ENCODE measurements at places on chromosomes 1 and 21. TPM values are rescaled to one million over a fixed set of nuclear protein-coding genes. Genes with fewer than 3 reads are reported as not detected.
A peak's percentile ranks its signal among the peaks of the same experiment; 100 is the strongest.

- no peaks in the 10 kb centered on the region for H3K36me3 ChIP-seq
- H3K27me3 ChIP-seq: no peaks in the 10 kb centered on the region
- no peak for DNase-seq
- no peaks in the 10 kb centered on the region for H3K4me1 ChIP-seq
- no peak overlapping the region for H3K27ac ChIP-seq
Observed at GRCh38 chr21:44758141-44758561, 43.5 kb downstream of the UBE2G2 start.

- no peak overlapping the region for H3K27ac ChIP-seq
- H3K4me3 ChIP-seq: no peak overlapping the region
- DNase-seq: no peak
- H3K27me3 ChIP-seq: no peaks in the 10 kb centered on the region
- H3K36me3 ChIP-seq: no peaks in the 10 kb centered on the region
- H3K4me1 ChIP-seq: no peaks in the 10 kb centered on the region
Observed at GRCh38 chr1:39501666-39502065, 10.2 kb downstream of the BMP8A start.

- H3K27ac ChIP-seq: no peak overlapping the region
- H3K36me3 ChIP-seq: no peaks in the 10 kb centered on the region
- DNase-seq: no peak
- H3K4me3 ChIP-seq: no peak overlapping the region
- no peaks in the 10 kb centered on the region for H3K27me3 ChIP-seq
Observed at GRCh38 chr21:45747802-45748445, 104.4 kb downstream of the PCBP3 start.

GRCh38 chr1:96164053-96164452 is 557.5 kb upstream of the PTBP2 start:
- no peaks in the 10 kb centered on the region for H3K4me1 ChIP-seq
- no peak overlapping the region for H3K27ac ChIP-seq
- H3K4me3 ChIP-seq: no peak overlapping the region

DNA sequence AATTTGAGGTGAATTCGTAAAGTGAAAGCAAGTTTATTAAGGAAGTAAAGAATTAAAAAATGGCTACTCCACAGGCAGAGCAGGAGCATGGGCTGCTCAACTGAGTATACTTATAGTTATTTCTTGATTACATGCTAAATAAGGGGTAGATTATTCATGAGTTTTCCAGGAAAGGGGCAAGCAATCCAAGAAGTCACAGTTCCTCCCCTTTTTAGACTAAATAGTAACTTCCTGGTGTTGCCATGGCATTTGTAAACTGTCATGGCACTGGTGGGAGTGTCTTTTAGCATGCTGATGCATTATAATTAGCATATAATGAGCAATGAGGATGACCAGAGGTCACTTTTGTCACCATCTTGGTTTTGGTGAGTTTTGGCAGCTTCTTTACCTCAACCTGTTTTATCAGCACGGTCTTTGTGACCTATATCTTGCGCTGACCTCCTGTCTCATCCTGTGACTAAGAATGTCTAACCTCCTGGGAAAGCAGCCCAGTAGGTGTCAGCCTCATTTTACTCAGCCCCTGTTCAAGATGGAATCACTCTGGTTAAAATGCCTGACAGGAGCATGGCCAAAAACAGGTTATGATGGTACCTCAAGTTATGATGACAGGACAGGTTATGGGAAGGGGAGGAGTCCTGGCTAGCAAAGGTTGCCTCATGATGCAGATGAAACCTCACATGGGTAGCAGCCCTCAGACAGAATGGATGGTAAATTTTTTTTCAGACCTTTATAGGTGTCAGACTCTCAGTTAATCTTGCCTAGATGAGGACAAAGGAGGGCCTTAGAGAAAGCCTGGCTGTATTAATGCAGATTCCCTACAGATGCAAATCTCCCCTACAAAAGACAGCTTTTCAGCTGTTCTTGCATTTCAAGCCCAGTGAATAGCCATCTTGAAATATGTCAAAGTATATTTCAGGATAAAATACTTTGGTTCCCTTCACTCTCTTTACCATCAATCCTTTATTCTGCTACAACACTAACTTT is 49.7 kb downstream of the SIPA1L2 start:
- no peak overlapping the region for H3K4me3 ChIP-seq
- DNase-seq: no peak
- no peaks in the 10 kb centered on the region for H3K4me1 ChIP-seq
- H3K27ac ChIP-seq: no peak overlapping the region

- no peaks in the 10 kb centered on the region for H3K4me1 ChIP-seq
- peak; percentile 58 for DNase-seq
- no peaks in the 10 kb centered on the region for H3K36me3 ChIP-seq
- peak within 1 kb of the TSS; percentile 68 for H3K4me3 ChIP-seq
Observed at GRCh38 chr1:35718492-35719336, at the start of gene C1orf216. Gene C1orf216, minus strand, starts transcription at chr1:35718884. Its CDS starts 2,563 bp downstream, at chr1:35716321.

DNA sequence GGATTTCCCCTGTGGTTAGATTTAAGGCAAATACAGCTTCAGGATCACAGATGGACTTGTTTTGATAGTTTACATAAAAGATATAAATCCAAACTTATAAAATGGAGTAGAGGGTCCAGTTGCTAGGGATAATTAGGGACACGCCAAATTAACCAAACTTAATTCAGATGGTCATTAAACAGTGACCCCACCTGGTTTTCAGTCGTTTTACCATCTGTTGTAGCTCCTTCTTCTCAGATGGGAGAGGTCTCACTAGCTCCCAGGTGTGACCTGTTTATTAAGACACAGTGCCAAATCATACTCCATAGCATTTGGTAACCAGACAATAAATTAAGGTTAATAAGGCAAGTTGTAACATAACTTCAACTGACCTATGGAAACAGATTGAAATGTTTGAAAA is 8.1 kb upstream of the GADD45A start:
- no peak for DNase-seq
- H3K36me3 ChIP-seq: no peaks in the 10 kb centered on the region
- no peak overlapping the region for H3K4me3 ChIP-seq
- H3K4me1 ChIP-seq: no peaks in the 10 kb centered on the region

- H3K36me3 ChIP-seq: no peaks in the 10 kb centered on the region
- no peaks in the 10 kb centered on the region for H3K27me3 ChIP-seq
- no peak overlapping the region for H3K27ac ChIP-seq
- DNase-seq: peak; percentile 6
Observed at GRCh38 chr1:220754212-220754917, 6.2 kb downstream of the MTARC2 start.

GRCh38 chr1:227317523-227318015 is 723 bp downstream of the CDC42BPA start:
- DNase-seq: peak; percentile 65
- H3K4me1 ChIP-seq: peaks cover 5% of the 10 kb centered on the region
- H3K27ac ChIP-seq: peak overlapping the region; percentile 93
- H3K4me3 ChIP-seq: peak overlapping the region; percentile 50
- no peaks in the 10 kb centered on the region for H3K27me3 ChIP-seq
- no peaks in the 10 kb centered on the region for H3K36me3 ChIP-seq

GRCh38 chr1:43987159-43987902 is 4.1 kb upstream of the CCDC24 start:
- H3K4me1 ChIP-seq: no peaks in the 10 kb centered on the region
- H3K4me3 ChIP-seq: no peak overlapping the region
- H3K36me3 ChIP-seq: no peaks in the 10 kb centered on the region
- H3K27me3 ChIP-seq: no peaks in the 10 kb centered on the region
- DNase-seq: no peak

DNA sequence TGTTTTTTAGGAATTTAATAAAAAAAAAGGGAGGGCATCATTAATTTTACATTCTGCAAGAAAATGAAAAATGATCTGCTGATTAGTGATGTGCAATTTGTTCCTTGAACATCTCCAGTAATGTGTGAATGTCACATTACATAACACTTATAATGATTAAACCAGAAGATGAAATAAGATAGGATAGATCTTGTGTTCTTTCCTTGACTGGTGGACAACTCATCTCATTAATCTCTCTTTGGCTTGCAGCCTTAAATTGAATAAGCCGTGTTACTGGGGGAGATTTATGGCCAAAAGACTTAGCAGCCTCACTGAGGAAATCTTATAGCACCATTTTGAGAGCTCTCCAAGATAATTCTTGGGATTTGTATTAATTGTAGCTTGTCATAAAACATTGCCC is 217.2 kb downstream of the ST6GALNAC3 start:
- no peaks in the 10 kb centered on the region for H3K27me3 ChIP-seq
- no peak overlapping the region for H3K4me3 ChIP-seq
- no peak overlapping the region for H3K27ac ChIP-seq
- no peaks in the 10 kb centered on the region for H3K36me3 ChIP-seq

GRCh38 chr1:243505986-243506689 is 250.3 kb downstream of the SDCCAG8 start:
- no peak overlapping the region for H3K4me3 ChIP-seq
- no peak overlapping the region for H3K27ac ChIP-seq
- no peaks in the 10 kb centered on the region for H3K36me3 ChIP-seq
- no peaks in the 10 kb centered on the region for H3K4me1 ChIP-seq
- DNase-seq: no peak
- H3K27me3 ChIP-seq: no peaks in the 10 kb centered on the region

- no peak for DNase-seq
- H3K27me3 ChIP-seq: no peaks in the 10 kb centered on the region
- no peak overlapping the region for H3K27ac ChIP-seq
Observed at GRCh38 chr21:35981514-35982070, 78.7 kb downstream of the SETD4 start.

DNA sequence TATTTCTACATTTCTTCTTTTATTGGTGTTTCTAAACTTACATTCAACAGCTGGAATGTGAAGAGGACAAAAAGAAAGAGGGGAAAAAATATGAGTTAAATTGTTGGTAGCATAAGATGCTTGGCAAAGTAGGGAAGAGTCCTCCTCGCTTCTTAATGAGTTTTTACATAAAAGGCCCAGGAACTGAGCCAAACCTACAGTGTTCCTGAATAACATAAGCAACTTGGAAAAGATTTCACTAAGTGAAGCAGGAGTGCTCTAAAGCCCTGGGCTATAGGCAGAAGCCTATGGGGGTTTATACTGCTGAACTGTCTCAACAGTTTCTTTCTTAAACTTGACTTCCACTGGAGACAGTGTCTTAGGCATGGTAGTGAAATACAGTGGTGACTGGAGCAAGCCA is 115.0 kb upstream of the USP25 start:
- H3K27ac ChIP-seq: no peak overlapping the region
- DNase-seq: no peak
- no peaks in the 10 kb centered on the region for H3K4me1 ChIP-seq
- no peaks in the 10 kb centered on the region for H3K36me3 ChIP-seq

- H3K4me1 ChIP-seq: no peaks in the 10 kb centered on the region
- H3K27me3 ChIP-seq: no peaks in the 10 kb centered on the region
- H3K36me3 ChIP-seq: no peaks in the 10 kb centered on the region
Observed at GRCh38 chr1:203473781-203474305, 1.8 kb upstream of the PRELP start.

DNA sequence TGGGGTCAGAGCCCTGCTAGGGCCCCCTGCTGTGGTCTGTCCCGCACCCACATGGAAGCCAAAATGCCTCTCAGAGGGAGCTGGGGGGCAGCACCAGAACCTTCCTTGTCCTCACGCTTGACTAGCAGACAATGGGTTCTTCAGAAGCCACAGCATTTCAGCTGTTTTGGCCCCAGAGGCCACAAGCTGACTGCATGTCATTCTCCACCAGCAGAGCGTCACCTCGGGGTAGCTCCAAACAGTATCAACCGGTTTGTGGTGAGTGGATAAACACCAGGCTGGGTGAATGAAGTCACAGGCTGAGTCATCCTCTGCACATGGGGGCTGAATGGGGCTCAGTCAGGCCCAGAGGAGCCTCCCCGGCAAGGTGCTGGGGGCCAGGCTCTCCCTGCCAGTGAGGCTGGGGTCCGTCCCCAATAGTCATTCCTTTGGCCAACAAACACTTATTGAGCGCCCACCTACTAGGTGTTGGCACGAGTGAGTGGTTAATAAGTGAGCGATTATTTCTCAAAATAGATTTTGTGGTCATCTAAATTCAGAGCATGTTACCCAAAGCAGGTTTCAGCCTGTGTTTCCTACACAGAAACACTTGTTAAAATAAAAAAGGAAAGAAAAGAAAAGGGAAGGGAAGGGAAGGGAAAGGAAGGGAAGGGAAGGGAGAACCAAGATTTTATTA is 9.1 kb downstream of the OLIG1 start:
- no peaks in the 10 kb centered on the region for H3K4me1 ChIP-seq
- no peaks in the 10 kb centered on the region for H3K36me3 ChIP-seq
- no peaks in the 10 kb centered on the region for H3K27me3 ChIP-seq
- no peak overlapping the region for H3K27ac ChIP-seq
- no peak overlapping the region for H3K4me3 ChIP-seq

DNA sequence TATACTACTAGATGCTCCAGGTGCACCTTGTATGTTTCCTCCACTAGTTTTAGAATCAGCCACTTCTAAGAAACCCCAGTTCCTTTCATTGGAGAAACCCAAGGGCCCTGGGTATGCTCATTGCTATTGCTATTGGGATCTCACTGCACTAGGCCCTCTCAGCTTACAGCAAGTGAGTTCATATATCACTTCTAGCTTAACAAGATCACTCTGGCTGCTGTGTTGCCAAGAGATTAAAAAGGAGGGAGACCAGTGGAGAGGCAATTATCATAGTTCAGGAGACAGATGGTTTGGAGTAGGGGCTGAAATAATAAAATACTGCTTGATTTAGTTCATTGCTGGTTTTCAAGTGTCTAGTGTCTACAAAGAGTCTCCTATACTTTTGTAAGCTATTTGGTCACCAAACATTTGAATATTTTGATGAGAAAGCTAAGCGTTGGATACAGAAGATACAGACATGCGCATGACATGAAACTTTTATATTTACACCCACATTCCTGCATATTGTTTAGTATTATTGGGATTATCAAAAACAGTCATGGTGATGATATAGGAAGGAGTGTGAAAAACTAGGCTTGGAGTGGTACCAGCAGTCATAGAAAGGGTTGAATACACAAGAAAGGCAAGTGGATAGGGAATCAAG is 671.9 kb downstream of the ADGRL2 start:
- DNase-seq: no peak
- no peaks in the 10 kb centered on the region for H3K36me3 ChIP-seq
- H3K27me3 ChIP-seq: no peaks in the 10 kb centered on the region
- no peak overlapping the region for H3K4me3 ChIP-seq

DNA sequence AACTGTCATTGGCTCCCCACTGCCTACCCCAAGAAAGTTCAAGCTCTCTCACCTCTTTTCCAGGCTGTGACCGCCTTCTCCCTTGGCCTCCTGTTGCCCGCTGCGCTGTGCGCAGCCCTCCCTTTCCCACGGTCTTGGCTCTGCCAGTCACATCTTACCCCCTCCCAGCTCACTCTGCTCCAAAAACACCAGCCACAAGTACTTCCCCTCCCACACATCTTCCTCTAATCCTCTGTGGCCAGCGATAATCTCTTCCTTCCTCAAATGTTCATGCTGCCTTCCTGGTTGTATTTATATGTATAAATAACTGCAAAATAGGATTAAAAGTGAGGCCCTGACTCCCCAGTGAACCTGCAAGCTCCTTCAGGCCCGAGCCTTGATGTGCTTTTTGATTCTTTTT is 81.8 kb downstream of the AJAP1 start:
- no peak for DNase-seq
- H3K4me3 ChIP-seq: no peak overlapping the region
- H3K4me1 ChIP-seq: no peaks in the 10 kb centered on the region
- H3K27me3 ChIP-seq: no peaks in the 10 kb centered on the region
- H3K36me3 ChIP-seq: no peaks in the 10 kb centered on the region

- DNase-seq: peak; percentile 15
- H3K36me3 ChIP-seq: no peaks in the 10 kb centered on the region
- no peak overlapping the region for H3K27ac ChIP-seq
- no peak overlapping the region for H3K4me3 ChIP-seq
Observed at GRCh38 chr1:30406996-30407864, 316.2 kb downstream of the MATN1 start.

Gene NR1I3
- total RNA-seq: not detected

Gene OR6K3
- total RNA-seq: not detected

Gene CLDN17
- total RNA-seq: not detected

Gene CRNN
- total RNA-seq: not detected

Gene KCNQ4
- total RNA-seq: 1.8 TPM

Gene LCE5A
- not detected for total RNA-seq

Gene KCND3
- 0.94 TPM for total RNA-seq

Gene CFAP107
- not detected for total RNA-seq
